ENCODE measurements at places on chromosomes 13 and 19.

DNA sequence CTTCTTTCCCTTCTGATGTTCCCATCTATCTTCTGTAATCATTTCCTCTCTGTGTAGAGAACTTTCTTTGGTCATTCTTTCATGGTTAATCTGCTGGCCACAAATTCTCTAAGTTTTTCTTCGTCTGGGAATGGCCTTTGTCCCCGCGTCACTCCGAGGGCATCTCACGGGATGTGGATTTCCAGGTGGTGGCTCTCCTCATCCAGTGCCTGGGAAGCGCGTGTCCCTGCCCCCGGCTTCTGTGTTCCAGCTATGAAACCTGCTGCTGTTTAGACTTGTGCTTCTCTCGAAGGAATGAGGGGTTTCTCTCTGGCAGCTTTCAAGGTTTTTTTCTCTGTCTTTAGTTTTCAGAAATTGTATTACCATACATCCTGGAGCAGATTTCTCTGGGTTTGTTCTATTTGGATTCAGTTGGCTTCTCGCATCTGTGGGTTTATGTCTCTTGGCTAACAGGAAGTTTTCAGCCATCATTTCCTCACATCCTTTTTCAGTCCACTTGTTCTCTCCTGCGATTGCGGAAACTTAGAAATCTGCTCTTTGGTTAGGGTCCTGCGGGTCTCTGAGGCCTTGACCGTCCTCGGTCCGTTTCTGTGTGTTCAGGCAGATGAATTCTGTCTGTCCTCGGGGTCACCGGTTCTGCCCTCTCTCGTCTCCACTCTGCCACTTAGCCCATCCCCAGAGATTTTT is 36.9 kb upstream of the DCUN1D2 start:
- no peak for DNase-seq

GRCh38 chr19:49616945-49617344 is 23.0 kb downstream of the RRAS start:
- DNase-seq = no peak

GRCh38 chr19:42965176-42965575 is 28.2 kb upstream of the PSG7 start:
- DNase-seq = no peak

DNA sequence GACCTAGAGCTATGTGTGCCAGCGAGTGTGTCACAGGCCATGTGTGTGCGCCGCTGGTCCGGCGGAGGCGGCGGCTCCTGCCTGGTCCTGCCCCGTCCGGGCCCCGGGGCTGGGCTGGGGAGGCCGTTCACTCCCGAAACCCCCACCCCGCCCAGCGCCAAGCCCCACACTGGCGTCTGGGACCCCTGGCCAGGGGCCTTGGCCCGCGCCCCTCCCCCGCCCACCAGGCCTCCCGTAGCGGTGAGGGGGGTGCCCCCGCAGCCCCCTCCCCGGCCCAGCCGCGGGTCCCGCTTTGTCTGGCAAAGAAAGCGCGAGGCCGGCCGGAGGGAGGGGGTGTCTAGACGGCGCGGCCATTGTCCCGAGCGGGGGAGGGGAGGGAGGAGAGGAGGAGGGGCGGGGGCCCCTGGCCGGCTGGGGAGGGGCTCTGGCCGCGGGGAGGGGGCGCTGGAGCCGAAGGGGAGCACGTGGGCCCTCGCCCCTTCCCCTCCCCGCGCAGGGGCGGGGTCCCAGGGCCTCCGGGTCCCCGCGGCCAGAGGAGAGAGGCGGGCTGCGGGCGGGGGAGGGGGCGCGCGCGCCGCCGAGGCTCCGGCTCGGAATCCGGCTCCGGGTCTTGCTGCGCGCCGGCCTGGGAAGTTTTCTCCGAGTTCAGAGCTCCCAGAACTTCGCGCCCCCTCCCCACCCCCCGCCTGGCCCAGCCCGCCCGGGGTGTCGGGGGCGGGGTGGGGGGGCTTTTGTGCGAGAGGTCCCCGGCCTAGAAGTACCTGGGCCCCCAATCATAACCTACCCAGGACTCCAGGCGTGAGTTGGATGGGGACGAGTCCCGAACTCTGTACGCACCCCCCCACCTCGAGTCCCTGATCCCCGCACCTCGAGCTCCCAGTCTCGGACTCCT is 888 bp downstream of the NOTCH3 start:
- DNase-seq = peak; percentile 20

DNA sequence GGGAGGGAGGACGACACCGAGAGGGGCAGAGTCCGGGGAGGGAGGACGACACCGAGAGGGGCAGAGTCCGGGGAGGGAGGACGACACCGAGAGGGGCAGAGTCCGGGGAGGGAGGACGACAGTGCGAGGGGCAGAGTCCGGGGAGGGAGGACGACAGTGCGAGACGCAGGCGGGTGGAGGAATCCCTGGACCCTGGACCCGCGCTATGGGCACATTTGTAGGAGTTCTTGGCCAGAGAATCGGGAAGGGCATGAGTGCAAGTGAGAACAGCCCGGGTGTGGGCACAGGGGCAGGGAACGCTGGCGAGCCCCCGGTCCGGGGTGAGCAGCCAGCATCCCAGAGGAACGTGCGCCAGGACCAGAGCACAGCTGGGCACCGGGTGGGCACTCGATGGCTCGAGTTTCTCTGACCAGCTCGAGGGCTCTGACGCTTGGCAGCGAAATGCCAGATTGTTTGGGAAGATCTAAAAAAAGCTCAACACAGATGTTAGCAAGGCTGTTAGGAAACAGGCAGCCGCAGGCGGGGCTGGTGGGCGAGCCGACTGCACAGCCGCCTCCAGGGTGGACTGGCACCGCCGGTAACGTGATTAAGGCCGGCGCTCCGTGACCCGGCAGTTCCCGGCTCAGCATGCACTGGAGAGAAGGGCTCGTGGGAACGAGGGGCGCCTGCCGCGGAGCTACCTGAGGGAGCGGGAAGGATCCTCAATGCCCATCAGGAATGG is 17.9 kb upstream of the C2CD4C start:
- no peak for DNase-seq

Measured in NCI-H1105 (cell line).